ENCODE measurements at places on chromosomes 7 and 10. TPM values are rescaled to one million over a fixed set of nuclear protein-coding genes. Genes with fewer than 3 reads are reported as not detected.
A peak's percentile ranks its signal among the peaks of the same experiment; 100 is the strongest.

TRIM50 gene
- 16.2 TPM for total RNA-seq

- H3K27me3 ChIP-seq: no peaks in the 10 kb centered on the region
- no peaks in the 10 kb centered on the region for H3K4me1 ChIP-seq
- H3K4me3 ChIP-seq: no peak overlapping the region
These were observed 15.6 kb downstream of the LAT2 start for GRCh38 chr7:74225400-74225799.

GRCh38 chr10:21724687-21725367 lies 190.8 kb downstream of the MLLT10 start:
- peaks cover 27% of the 10 kb centered on the region for H3K4me1 ChIP-seq
- H3K36me3 ChIP-seq: no peaks in the 10 kb centered on the region
- no peaks in the 10 kb centered on the region for H3K27me3 ChIP-seq
- peak; percentile 97 for DNase-seq

DNA sequence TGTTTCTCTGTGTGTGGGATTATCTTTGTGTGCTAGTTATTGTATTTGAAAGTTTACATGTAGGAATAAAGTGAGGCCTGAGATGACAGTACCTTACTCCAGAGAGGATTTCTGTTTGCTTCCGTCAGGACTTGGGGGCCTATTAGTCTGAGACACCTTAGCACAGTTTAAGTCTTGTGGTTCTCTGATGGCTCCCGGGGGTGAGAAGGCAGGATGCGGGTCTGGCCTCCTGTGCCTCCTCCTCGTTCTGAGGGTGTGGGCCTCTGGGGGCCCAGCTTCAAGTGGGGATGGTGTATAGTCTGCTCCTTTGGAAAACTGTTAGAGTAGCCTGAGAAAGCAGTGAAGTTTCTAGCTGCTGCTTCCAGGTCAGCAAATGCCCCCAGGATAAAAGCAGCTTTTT lies 12.4 kb downstream of the MTURN start:
- peaks cover 27% of the 10 kb centered on the region for H3K4me1 ChIP-seq
- no peak overlapping the region for H3K27ac ChIP-seq
- no peaks in the 10 kb centered on the region for H3K27me3 ChIP-seq
- no peaks in the 10 kb centered on the region for H3K36me3 ChIP-seq
- no peak overlapping the region for H3K4me3 ChIP-seq
- DNase-seq: no peak

DNA sequence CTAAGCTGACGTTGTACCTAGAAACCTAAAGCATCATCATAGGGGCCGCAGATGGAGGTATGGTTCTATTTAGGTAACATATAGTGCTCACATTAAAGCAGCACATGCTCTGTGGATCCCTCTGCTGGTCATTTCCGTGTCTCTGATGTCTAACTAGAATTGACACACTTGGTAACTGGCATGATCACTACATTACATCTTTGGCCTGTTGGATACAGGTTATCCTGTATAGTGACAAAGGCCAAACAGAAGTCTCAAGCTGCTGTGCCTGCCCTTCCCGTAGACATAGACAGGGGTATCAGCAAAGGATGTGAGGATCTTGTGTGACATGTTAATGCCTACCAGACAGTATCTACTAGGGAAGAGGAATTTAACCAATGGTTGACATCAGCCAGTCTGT lies 51.2 kb downstream of the KIF5B start:
- no peak overlapping the region for H3K4me3 ChIP-seq
- peaks cover 11% of the 10 kb centered on the region for H3K4me1 ChIP-seq
- no peak overlapping the region for H3K27ac ChIP-seq
- DNase-seq: peak; percentile 44
- peaks cover 6% of the 10 kb centered on the region for H3K36me3 ChIP-seq

DNA sequence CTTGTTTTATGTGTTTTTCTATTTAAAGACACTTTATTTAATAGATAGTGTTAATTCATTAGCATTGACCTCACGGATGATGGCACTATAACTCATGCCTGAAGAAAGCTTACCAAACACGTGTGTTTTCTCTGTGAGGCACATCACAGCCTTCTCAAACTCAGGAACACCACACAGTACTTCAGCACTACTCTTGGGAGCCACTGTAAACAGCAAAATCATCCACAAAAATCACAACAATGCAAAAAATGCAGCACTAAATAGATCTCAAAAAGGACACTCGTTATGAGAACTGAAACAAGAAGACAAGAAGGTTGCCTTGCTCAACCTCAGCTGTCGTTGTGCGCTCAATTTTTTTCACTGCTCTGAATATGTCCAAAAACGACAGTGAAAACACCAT lies 12.0 kb upstream of the PARP12 start:
- DNase-seq: no peak
- H3K4me3 ChIP-seq: no peak overlapping the region
- no peaks in the 10 kb centered on the region for H3K27me3 ChIP-seq
- peaks cover 13% of the 10 kb centered on the region for H3K4me1 ChIP-seq

DNA sequence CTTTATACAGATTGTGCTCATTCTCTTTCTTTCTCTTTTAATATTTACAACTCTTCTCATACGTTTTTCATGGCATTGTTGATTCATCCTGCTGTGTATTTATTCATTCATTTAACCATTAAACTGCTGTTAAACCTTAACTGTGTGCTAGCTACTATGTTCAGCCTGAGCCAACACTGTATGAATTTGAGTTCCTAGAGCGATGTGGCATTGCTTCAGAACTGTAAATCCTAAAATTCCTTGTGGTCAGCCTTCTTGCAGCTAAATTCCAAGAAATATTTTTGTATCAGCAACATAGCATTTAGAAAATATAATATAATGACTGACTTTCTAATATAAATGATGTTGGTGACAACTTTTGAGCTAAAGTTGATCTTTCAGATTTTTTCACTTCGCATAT lies 184.7 kb upstream of the FZD1 start:
- no peak for DNase-seq
- no peaks in the 10 kb centered on the region for H3K4me1 ChIP-seq
- H3K36me3 ChIP-seq: no peaks in the 10 kb centered on the region
- H3K27me3 ChIP-seq: no peaks in the 10 kb centered on the region
- H3K4me3 ChIP-seq: no peak overlapping the region

FASTK gene
- 60.7 TPM for total RNA-seq

DNA sequence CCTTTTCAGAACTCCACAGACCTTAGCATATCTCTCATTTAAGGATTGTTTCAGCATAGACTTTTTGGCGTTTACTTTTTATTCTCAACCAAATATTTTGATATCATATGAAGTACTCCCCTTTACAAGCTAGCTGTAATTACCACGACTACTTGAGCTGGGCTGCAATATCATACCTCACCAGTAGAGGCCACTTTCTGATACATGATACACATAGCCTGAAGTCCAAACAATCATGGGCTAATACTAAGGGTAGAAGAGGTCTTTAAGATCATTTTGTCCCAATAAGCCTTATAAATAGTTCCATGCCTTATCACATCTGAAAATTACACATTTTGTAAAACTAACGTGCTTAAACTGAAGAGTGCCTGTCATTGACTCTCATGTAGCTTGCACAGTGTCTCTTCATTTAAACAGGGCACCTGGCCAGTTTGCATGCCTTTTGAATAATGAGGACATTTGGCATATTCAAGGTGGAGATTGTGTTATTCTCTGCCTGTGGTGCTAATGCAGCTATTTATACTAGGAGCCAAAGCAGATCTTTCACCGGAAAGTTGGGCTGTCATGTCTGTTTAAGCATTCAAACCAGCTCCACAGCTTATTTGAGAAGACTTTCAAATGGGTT lies 403.7 kb upstream of the ZMIZ1 start:
- no peaks in the 10 kb centered on the region for H3K27me3 ChIP-seq
- H3K27ac ChIP-seq: no peak overlapping the region
- no peaks in the 10 kb centered on the region for H3K4me1 ChIP-seq
- DNase-seq: peak; percentile 17
- H3K36me3 ChIP-seq: no peaks in the 10 kb centered on the region
- no peak overlapping the region for H3K4me3 ChIP-seq

DNA sequence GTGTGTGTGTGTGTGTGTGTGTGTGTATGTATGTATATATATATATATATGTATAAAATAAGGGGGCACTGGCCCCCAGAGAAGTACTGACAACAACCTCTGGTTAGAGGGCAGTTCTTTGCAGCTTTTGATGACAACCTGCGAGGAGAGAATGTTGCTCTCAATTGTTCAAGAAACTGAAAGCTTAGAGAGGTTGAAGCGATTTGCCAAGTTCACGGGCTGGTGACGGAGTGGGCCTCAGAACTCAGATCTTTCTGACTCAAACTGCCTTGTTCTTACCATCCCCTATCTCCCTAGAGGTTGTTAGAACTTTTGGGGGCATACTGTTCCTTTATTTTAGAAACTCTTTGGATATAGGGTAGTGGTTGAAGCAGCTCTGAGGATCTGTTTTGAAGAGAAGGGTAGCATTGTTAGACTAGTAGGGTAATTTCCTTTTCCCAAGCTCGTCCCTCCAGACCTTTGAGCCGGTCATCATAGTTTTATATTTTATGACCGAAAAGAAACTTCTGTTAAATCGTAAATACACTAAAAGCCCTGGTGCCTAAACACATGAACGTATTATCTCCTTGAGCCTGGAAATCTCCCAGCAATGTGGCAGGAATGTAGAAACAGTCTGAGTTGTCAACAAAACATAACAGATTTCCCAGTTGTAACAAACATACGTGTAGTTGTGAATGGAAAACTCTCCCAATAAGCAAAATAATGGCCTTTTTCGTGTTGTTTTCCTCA lies 541.7 kb upstream of the GALNT17 start:
- no peaks in the 10 kb centered on the region for H3K4me1 ChIP-seq
- H3K36me3 ChIP-seq: no peaks in the 10 kb centered on the region
- DNase-seq: no peak
- H3K27ac ChIP-seq: no peak overlapping the region
- H3K4me3 ChIP-seq: no peak overlapping the region

CYP2C19 gene
- not detected for total RNA-seq

TFEC gene
- total RNA-seq: 0.33 TPM

PRPF18 gene
- total RNA-seq: 13.8 TPM

DNA sequence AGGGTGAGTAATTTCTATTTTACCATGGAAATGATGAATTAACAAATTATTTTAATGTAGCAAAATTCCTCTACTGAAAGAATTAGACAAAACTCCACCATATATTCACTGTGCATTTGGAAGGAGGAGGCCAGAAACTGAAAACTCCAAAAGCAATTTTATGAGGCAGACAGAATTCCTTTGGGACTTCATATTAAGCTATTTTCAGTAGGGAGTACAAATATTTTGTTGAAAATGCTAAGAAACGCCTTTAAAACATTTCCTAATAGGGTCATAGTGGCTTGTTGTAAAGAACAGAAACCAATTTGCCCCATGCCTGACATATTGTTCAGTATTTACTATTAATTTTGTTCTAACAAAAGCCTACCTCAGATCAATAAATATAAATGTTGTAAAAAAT lies 117.8 kb downstream of the TES start:
- no peaks in the 10 kb centered on the region for H3K27me3 ChIP-seq
- H3K36me3 ChIP-seq: no peaks in the 10 kb centered on the region
- DNase-seq: no peak
- H3K27ac ChIP-seq: no peak overlapping the region

GRCh38 chr10:10499839-10500238 lies 517.8 kb upstream of the CELF2 start:
- H3K36me3 ChIP-seq: no peaks in the 10 kb centered on the region
- H3K4me1 ChIP-seq: no peaks in the 10 kb centered on the region
- DNase-seq: no peak
- no peak overlapping the region for H3K4me3 ChIP-seq

GRCh38 chr10:11014671-11015445 lies 2.8 kb upstream of the CELF2 start:
- peaks cover 17% of the 10 kb centered on the region for H3K4me1 ChIP-seq
- DNase-seq: no peak
- H3K4me3 ChIP-seq: no peak overlapping the region
- H3K36me3 ChIP-seq: no peaks in the 10 kb centered on the region
- no peak overlapping the region for H3K27ac ChIP-seq
- no peaks in the 10 kb centered on the region for H3K27me3 ChIP-seq

GRCh38 chr7:30845426-30846135 lies 66.1 kb upstream of the AQP1 start:
- H3K36me3 ChIP-seq: no peaks in the 10 kb centered on the region
- no peak overlapping the region for H3K4me3 ChIP-seq
- no peaks in the 10 kb centered on the region for H3K27me3 ChIP-seq
- no peak for DNase-seq
- H3K4me1 ChIP-seq: peaks cover 15% of the 10 kb centered on the region

MRC1 gene
- total RNA-seq: 10.2 TPM

DNA sequence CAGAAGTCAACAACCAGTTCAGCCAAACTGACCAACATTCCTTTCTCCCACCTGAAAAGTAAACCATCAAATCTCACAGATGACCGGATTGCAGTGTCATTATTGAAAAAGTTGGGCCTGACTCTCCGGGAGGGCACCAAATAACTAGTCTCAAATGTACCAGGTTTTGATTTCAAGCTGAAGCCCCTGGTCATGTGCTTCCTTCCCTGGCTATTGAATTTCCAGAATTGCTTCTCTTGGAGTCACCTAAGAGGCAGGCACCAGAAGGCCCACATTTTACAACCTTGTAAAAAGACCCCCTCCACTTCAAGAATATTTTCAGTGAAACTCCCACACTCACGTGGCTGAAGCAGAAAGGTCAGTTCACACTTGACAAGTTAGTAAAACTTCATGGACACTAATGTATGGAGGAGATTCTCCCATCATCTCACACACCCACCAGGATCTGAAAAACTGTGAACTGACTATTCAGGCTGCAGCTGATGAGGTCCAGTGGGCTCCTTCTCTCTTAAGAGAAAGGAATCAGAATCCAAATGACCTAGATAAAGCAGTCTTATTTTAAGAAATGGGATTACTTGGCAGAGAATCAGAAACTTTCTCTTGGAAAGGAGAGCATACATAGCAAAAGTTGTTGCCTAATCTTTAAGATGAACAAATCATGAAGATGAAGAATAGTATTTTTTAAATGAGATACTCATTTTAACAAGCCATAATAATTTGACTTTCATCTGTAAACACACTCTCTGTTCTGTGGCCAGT lies 53.6 kb downstream of the DLD start:
- no peak overlapping the region for H3K27ac ChIP-seq
- no peak overlapping the region for H3K4me3 ChIP-seq
- H3K27me3 ChIP-seq: no peaks in the 10 kb centered on the region

- no peak for DNase-seq
- H3K4me1 ChIP-seq: peaks cover 9% of the 10 kb centered on the region
- no peaks in the 10 kb centered on the region for H3K27me3 ChIP-seq
These were observed 112.9 kb downstream of the VIPR2 start for GRCh38 chr7:159031750-159032149.

DNA sequence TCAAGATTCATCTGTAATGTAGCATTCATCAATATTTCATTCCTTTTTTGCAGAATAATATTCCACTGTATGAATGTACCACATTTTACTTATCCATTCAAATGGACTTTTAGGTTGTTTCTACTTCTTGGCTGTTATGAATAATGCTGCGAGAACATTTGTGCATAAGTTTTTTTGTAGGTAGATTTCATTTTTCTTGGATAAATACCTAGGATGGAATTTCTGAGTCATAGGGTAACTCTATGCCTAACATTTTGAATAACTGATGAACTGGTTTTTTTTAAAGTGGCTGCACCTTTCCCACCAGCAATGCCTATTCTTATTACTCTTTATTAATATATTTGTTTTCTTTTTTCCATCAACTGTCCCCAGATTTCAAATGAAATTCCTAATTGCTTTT lies 9.1 kb upstream of the XPNPEP1 start:
- H3K27me3 ChIP-seq: no peaks in the 10 kb centered on the region
- no peak overlapping the region for H3K4me3 ChIP-seq
- H3K4me1 ChIP-seq: peaks cover 10% of the 10 kb centered on the region

NUTM2B gene
- 1.3 TPM for total RNA-seq

- DNase-seq: no peak
- H3K27me3 ChIP-seq: no peaks in the 10 kb centered on the region
- H3K27ac ChIP-seq: no peak overlapping the region
- H3K36me3 ChIP-seq: no peaks in the 10 kb centered on the region
These were observed 9.4 kb downstream of the SH2B2 start for GRCh38 chr7:102296179-102296438.
